ENCODE measurements at places on chromosomes 16 and 17. TPM values are rescaled to one million over a fixed set of nuclear protein-coding genes. Genes with fewer than 3 reads are reported as not detected.

GRCh38 chr16:1164382-1164781, 11.5 kb downstream of the CACNA1H start:
- no peak for DNase-seq

AIPL1 gene
- not detected for total RNA-seq

GRCh38 chr16:9003322-9003721, 39.6 kb upstream of the USP7 start:
- DNase-seq = no peak

ZP2 gene
- not detected for total RNA-seq

DNAH9 gene
- total RNA-seq = 0.52 TPM

DNA sequence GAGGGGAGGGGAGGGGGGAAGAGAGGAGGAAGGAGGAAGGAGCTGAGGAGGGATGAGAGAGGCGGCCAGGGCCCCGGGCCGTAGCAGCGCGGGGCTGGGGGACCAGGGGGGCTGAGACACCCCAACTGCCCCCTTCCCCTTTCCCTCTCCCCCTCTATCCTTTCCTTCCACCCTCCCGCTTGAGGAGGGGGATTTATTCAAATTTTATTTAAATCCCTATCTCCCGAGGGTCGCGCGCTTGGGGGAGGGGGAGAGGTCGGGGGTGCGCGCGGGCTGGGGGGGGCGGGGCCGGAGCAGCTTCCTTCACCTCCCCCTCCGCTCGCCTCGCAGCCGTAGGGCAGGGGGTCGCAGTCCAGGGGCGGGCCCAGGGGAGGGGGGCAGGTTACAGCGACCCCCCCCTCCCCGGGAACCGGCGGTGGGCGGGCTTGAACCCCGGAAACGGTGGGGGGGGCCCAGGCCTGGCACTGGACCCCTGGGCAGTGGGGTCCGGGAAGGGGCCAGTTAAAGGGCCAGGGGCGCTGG, at the start of gene FBXL19:
FBXL19 (plus strand) TSS at position 19 of the 522 bp plus-strand sequence. CDS start 2,183 bp downstream, outside the sequence.
- peak; percentile 54 for DNase-seq

DYNC1LI2 gene
- total RNA-seq = 87.3 TPM

ECI1 gene
- 102 TPM for total RNA-seq

- DNase-seq = no peak
Measured at GRCh38 chr17:68601565-68602288, 560 bp upstream of the FAM20A start.

ATP6V0D1 gene
- total RNA-seq = 53.7 TPM

CX3CL1 gene
- 19.1 TPM for total RNA-seq

DNA sequence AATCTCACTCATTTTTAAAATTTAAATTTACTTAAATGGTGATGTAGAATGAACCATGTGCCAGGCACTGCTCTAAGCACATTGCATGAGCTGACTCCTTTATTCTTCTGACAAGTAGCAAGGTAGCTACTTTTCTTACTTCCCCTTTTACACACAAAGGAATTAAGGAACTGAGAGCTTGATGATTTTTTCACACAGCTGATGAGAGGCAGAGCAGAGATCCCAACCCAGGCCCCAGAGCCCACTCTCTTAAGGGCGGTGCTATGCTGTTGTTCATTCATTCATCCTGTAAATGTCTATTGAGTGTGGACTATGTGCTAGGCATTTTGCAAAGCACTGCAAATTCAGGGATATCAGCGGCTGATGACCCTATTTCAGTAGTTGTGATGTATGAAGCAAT, 17.9 kb downstream of the SEC14L5 start:
- no peak for DNase-seq

PRAC1 gene
- not detected for total RNA-seq

LRRC36 gene
- total RNA-seq = 1.6 TPM

RAB34 gene
- total RNA-seq = 61.3 TPM

UMOD gene
- 12.7 TPM for total RNA-seq

LRRC45 gene
- total RNA-seq = 36.3 TPM

GRCh38 chr16:342455-343213, 9.9 kb downstream of the AXIN1 start:
- no peak for DNase-seq

DNA sequence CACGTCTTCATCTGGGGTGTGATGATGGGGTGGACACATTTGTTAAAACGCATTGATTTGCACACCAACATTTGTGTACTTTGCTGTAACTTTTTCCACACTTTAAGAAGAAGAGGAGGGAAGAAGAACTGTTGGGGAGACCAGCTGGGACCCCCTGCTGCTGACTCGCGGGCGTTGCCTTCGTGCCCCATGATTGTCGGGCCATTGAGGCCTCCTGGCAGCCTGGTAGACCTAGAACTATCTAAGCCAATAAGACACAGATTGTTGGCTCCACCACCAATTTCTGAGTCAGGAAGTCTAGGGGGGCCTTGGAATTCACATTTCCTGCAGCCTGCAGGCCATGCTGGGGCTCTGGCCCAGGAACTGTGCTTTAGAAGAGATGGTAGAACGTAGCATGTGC, 105.5 kb downstream of the TNFRSF13B start:
- no peak for DNase-seq

DNA sequence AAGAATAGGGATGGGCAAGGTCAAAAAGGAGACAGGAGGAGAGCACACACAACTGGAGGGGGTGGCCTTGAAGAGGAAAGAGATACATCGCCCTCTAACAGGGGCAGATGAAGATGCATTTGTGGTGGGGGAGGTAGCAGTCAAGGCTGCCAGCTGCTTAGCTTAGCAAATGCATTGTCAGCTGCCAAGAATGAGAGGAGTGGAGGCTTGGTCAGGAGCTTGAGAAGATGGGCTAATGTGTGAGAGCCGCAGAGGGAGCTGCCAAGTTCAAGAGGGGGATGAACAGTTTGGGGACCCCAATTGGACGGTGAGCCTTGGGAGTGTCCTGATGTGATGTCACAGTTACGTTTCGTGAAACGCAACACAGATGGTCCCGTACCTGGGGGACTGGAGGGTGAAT, 28.9 kb upstream of the GNA13 start:
- DNase-seq = no peak

TMEM92 gene
- total RNA-seq = not detected

CA10 gene
- total RNA-seq = 0.26 TPM

- no peak for DNase-seq
Measured at GRCh38 chr17:62637809-62638208, 10.3 kb downstream of the MRC2 start.

GRCh38 chr16:970386-970765, 408 bp downstream of the LMF1 start:
- no peak for DNase-seq

- DNase-seq = no peak
Measured at GRCh38 chr17:54180950-54181349, 358.2 kb downstream of the KIF2B start.

- no peak for DNase-seq
Measured at GRCh38 chr17:66383333-66383732, 80.9 kb downstream of the PRKCA start.

CES1 gene
- 19.1 TPM for total RNA-seq

DNA sequence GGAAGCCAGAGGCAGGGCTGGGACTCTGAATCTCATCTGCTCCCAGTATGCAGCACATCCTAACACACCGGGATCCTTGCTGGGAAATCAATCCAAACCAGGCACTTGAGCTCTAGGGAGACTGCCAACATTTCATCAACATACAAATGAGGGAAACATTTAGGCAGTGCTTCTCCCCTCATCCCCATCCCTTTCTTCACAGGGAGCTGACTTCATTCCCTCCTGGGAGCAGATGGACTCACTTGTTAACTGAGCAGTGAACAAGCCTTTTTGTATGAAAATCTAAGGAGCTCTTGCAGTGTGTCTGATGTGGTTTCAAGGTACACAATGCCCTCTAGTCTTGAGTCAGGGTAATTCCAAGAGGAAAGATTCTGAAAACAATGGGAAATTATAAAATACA, 96.3 kb downstream of the TMEM114 start:
- DNase-seq = no peak

MYLK3 gene
- total RNA-seq = not detected

- peak; percentile 52 for DNase-seq
Measured at GRCh38 chr17:64420143-64420670, 28.7 kb upstream of the MILR1 start.

Measured in body of pancreas (tissue), 4 donors.